ENCODE measurements at places on chromosomes 6 and 20. TPM values are rescaled to one million over a fixed set of nuclear protein-coding genes. Genes with fewer than 3 reads are reported as not detected.
A peak's percentile ranks its signal among the peaks of the same experiment; 100 is the strongest.

RAET1L gene
- not detected for total RNA-seq

DNA sequence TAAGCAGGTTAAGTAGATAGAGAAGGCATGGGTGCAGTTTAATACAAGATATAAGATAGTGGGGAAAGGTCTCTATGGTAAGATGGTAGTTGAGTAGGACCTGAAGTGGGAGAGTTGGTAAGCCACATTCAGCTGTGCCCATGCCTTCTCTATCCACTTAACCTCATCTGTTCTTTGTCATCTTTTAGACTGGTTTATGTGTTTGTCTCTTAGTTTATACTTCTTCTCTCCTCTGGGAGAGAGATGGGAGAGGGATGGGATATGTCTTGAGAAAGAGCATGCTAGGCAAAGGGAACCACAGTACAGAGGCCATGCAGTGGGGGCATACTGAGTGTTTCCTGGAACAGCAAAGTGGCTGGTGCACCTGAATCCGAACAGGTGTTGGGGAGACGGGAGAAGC, 46.7 kb downstream of the KIZ start:
- no peak for DNase-seq

CCDC170 gene
- not detected for total RNA-seq

DNA sequence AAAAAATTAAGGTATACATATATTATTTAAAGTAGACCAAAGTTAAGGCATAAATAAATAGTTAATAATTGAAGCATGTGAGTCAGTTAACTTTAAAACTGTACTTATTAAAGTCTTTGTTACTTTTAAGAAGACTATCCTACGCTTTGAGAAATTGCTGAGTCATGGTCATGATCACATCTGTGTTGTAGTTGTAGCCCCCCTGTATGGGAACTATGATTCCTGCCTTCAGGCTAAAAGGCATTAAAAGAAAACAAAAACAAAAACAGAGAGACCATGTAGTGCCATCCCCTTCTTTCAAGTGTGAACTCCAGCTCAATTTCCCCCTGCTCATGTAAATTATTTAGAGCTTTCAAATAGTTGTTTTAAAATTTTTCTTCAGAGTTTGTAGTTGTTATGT, 123.4 kb downstream of the FLRT3 start:
- DNase-seq, result no peak

CCN6 gene
- not detected for total RNA-seq

SIRPD gene
- 0.27 TPM for total RNA-seq

DNA sequence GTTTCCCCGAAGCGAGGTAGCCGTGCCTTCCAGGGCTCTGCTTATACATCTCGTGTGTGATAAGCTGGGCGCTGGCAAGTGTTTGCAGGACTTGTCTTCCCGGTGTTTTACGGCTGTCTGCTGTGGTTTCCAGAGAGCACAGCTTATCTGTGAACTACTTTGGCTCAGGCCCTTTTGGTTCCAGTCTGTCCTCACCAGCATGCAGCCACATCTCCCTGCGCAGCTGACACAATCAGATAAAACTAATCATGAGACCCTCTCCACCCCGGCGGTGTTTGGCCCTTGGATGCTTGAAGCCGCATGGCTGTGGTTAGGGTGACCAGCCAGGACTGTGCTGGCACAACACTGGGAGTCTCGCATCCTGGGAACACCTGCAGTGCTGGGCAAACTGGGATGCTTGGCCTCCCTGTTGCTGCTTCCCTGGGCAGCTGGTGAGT, 241.8 kb upstream of the FOXQ1 start:
- no peak for DNase-seq

- no peak for DNase-seq
These were observed 40.0 kb downstream of the EIF2S2 start for GRCh38 chr20:34072076-34072475.

DNA sequence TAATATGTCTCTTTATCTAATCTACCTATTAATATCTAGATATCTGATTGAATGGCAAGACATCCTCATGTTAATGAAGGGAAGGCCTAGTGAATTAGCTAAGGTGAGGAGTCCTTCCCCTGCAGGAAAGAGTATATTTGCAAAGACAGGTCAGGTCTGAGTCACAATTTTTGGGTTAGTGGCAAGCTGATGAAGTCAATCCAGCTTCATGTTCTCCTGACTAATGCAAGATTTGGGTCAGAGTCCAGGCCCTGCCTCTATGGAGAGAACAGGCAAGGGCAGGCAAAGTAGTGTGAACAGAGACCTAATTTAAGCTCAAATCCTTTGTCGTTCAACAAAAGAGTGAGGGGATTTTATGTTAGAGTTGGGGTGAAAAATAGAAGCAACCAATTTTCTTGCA, 496.7 kb downstream of the BMP2 start:
- DNase-seq, result no peak

GRCh38 chr20:18548465-18548864, 18.8 kb upstream of the SMIM26 start:
- no peak for DNase-seq

GRCh38 chr20:54654450-54654849, 179.1 kb downstream of the DOK5 start:
- no peak for DNase-seq

DNA sequence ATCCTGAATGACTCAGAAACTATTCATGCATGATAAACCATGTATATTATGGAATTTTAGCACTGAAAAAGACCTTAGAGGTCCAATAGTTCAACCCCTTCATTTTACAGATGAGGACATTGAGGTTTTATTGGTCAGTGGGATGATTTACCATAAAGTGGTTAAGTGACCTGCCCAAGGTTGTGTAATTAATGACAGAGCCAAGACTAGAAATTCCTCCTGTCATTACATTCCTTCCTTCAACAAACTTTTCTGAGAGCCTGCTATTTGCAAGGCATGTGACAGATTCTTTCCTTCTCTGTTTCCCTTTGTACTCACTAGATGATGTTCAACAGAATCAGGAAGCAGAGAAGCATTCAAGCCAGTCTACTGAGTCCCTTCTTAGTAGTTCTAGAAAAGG, 170.7 kb upstream of the KCNK16 start:
- no peak for DNase-seq

GINM1 gene
- 21.1 TPM for total RNA-seq

DNA sequence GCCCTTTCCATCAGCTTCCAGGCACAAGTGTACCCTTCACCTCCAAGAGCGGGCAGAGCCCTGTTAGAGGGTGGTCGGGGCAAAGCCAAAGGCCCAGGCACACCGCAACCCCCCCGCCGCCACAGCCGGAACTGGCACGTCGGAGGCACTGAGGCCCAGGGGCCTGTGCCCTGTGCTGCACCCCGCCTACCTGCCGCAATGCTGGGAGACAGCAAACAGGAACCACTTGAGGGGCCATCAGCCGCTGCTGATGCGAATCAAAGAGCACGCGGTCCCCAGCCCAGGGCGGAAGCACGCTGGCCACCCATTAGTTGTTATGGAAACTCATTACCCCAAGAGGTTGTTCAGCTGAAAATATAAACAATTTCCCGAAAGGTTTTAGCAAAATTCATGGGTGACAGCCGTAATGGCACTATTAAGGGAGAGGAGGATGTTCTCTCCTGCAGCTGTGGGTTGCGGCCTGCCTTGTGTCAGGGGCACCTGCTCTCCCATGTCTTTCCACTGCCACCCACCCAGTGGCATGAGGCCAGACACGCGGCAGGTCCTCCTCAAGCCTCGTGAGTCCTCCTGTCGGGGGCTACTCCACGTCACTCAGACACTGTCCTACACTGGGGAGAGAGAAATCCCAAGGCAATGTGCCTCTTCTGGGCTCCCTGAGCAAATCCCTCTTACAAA, 65.3 kb downstream of the EDN3 start:
- DNase-seq, result no peak

GRCh38 chr6:44078827-44079671, 48.2 kb downstream of the MRPL14 start:
- DNase-seq, result peak; percentile 78

DNA sequence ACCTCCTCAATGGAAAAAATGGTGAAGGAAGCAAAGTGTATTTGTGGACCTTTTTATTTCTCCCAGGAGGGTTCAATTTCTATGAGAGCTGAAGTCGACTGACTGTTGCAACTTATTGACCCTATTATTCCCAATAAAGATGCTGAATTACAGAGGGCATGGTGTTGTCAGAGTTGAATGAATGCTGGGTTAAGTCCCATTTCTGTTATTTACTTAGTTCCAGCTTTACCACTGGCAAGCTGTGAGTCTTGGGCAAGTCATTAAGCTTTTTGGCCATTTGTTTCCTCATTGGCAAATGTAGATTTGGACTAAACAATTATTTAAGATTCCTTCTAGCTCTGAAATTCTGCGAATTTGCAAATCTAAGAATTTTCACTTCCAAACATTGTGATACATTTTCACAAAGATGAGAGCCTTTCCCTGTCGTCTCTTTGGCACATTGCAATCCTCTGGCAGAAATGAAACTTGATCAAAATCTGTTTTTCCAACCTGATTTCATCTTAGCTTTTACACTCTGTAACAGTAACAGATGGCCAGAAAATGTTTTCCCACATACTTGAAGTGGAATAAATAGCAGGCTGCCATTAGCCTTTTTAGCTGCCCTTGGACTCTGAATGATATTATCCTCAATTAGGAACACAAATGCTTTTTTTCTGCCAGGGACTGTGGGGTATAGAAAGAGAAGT, 21.3 kb downstream of the BLTP3A start:
- DNase-seq, result no peak

HAO1 gene
- total RNA-seq, result not detected

DNA sequence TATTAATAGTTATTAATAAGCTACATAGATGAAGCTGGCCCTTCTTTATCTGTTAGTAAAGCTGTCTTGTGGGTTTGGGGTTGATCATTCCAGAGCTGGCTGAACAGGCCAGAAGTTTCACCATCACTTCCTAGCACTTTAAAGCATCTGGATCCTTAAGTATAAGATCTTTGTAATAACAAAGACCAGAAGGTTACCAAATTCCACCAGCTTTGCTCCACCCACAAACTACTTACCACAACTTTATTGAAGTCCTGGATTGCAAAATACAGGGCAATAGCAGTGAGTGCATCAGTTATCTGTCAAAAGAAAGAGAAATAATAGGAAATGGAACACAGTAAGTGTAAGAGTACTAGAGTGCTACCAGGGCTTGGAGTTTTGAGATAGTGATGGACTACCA, 33.0 kb downstream of the PIGU start:
- no peak for DNase-seq
